ENCODE measurements at places on chromosomes 7 and 10. TPM values are rescaled to one million over a fixed set of nuclear protein-coding genes. Genes with fewer than 3 reads are reported as not detected.

ZNF518A gene
- 16.6 TPM for total RNA-seq

TLL2 gene
- 0.07 TPM for total RNA-seq

SNCG gene
- total RNA-seq, result 21.4 TPM

NPC1L1 gene
- not detected for total RNA-seq

GRM3 gene
- total RNA-seq, result not detected

AMPH gene
- total RNA-seq, result not detected

ST8SIA6 gene
- 0.29 TPM for total RNA-seq

CCDC3 gene
- total RNA-seq, result 1.8 TPM

PNLIPRP3 gene
- total RNA-seq, result not detected

A1CF gene
- not detected for total RNA-seq

ATOH7 gene
- not detected for total RNA-seq

NOS3 gene
- total RNA-seq, result 96.3 TPM

All from thoracic aorta endothelial cell (primary cell).